Lower leg skin (tissue), 4 donors: ENCODE measurements at places on chromosomes 2 and 18.

DNA sequence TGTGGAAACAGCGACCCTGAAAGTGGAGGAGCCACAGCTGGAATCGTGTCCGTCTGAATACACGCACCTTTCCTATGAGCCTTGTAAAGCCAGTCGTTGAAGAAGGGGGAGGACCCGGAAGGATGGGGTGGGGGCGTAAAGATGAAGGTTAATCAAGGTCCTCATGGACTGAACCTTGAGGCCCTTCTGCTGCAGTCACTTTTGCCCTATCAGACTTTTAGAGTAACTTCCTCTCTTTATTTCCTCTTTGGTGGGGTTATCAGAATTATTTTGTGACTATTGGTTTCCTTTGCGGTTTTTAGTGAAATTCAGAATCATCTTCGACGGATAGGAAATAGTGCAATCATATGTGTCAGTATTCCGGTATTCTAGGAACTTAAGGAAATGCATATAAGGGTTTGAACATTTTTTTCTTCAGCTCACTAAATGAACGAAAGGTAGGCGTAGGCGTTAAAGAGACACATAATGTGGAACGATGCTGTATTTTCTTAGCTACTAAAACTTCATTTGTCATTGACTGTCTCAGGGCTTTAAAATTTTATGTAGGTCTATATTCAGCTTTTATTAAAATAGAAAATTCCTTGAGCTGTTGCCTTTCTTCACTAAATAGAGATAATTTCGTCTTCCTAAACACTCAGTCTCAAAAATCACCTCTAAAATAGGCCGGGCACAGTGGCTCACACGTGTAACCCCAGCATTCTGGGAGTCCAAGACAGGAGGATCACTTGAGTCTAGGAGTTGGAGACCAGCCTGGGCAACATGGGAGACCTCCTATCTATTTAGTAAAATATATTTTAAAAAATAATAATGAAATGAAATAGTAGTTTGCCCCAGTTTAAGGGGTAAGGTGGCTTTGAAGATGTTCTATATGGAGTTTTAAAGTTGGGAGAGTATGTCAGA lies 1.4 kb upstream of the YES1 start:
- DNase-seq, result no peak

DNA sequence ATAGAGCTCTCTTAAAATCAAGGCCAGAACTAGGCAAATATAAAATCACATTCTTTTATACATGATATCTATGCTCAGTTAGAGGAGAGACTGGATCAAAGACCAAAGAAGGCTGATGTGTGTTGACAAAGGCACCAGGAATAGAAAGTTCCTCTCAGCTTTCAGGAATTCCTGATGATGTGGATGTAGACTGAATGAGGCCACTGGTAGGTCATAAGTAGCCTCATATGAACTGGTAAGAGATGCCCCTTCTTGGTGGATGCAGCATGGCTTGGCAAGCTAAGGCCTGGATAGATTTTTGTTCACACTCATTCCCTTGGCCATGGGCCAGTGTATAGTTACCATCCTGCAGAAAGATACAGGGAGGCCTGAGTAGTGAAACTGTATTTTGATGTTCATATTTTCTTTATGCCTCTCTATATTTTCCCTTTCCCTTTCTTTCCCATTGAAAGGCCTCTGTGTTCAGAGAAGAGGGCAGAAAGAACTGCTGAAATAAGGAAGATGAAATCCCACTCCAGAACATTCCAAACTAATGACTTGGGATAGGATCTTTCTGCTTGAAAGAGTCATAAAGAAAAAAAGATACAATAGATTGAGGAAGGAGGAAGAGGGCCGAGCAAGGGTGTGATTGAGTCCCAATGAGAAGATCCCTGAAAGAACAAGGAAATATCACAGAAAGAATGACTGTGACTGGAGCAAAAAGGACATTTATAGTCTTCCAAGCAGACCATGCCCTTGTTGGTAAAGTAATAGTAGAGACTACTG lies 2182.7 kb upstream of the PIK3C3 start:
- DNase-seq, result no peak

DNA sequence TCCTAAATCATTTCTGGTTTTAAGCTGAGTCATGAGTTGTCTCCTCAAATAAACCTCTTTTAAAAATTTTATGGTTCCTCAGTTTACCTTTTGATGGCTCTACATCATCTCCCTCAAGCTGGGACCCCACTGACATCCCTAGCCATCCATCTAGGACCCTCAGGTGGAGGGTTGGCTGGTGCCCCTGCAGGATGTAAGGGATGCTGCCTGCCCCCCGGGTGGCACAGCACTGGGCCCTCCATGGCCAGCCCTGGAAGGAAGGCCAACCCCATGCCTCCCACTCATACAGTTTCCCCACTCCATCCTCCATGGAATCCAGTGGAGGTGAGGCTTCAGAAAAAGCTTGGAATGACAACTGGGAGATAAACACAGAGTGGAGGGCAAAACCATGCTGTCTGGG lies 17.2 kb upstream of the GPC1 start:
- peak; percentile 21 for DNase-seq

GRCh38 chr2:1226766-1227165 lies 186.5 kb upstream of the TPO start:
- DNase-seq, result no peak

DNA sequence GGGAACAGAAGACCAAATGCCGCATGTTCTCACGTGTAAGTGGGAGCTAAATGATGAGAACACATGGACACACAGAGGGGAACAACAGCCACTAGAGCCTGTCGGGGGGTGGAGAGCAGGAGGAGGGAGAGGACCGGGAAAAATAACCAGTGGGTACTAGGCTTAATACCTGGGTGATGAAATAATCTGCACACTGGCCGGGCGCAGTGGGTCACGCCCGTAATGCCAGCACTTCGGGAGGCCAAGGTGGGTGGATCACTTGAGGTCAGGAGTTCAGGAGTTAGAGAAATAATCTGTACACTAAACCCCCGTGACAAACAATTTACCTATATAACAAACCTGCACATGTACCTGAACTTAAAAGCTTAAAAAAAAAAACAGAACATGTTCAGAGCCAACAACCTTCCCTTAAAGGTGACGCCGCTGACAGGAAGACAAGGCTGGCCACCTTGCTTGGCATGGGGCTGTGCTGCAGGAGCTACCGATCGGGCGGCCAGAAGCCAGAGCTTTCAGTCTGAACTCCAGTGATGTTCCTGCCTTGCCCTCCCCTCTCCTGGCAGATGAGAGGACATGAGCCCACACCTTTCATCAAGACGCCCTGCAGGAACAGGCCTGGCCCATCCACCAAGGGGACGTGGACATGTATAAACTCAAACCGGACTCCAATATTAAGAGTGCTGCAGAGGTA lies 11.2 kb downstream of the SLC66A2 start:
- no peak for DNase-seq

GRCh38 chr2:100692906-100693305 lies 127.0 kb upstream of the NPAS2 start:
- no peak for DNase-seq

- DNase-seq, result no peak
Observed at GRCh38 chr18:33630476-33630875, 52.5 kb downstream of the ASXL3 start.

DNA sequence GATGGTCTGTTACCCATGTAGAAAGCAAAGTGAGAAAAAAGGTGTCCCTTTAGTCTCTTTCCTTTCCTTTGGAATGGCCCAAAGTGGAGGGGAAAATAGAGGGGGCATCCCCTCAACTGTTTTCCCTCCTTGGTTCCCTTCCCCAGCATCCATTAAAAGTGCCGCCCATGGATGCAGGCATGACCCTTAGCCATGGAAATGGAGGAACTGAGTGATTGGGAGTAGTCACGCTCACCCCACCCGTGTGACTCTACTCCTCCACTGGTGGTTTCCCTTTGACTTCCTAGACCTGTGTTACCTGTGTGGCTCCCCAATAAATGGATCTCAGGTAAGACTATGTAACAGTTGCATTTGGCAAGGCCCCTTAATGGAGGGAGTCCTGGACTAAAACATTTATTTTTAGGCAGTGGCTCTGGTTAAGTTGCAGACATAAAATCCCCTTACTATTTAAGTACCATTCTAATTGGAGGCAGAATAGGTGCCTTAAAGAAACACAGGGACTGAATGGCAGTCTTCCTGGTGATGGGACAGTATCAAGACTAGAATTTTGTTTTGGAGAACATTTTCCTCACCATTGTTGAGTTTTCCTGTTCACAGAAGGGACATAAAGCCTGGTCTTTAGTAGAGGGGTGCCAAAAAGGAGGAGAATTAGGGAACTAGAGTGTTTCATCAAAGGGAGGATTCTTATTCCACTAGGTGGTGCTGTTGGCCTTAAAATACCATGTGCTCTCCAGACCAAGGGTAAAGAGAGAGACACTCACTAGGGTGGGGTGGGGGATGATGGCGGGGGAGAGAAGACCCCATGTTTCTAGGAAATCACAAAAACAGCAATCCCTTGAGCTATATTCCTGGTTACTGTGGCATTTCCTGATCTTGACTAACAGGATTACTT lies 25.7 kb upstream of the PLA2R1 start:
- no peak for DNase-seq

GRCh38 chr2:143684551-143685320 lies 555.5 kb downstream of the ARHGAP15 start:
- DNase-seq, result no peak

DNA sequence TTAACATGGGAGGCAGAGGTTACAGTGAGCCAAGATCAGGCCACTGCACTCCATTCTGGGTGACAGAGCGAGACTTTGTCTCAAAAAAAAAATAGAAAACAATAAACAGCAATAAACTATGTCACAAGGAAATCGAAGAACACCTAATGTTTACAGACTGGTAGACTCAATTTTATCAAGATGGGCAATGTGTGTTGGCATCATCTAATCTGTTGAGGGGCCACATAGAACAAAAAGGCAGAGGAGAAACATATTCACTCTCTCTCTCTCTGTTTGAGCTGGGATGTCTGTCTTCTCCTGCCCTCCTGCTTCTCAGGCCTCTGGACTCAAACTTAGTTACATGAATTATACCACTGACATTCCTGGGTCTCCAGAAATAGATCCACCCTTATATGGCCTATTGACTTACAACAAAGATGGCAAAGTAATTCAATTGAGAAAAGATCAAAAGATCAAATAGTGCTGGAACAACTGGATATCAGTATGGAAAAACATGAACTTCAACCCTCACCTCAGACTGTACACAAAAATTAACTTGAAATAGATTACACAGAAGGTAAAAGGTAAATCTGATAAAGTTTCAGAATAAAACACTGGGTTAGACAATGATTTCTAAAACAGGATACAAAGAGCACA lies 703.8 kb upstream of the CRIM1 start:
- DNase-seq, result no peak

GRCh38 chr2:85154048-85154753 lies 21.0 kb downstream of the TCF7L1 start:
- no peak for DNase-seq

GRCh38 chr2:43133708-43134570 lies 92.5 kb downstream of the ZFP36L2 start:
- DNase-seq, result no peak

- DNase-seq, result no peak
Observed at GRCh38 chr2:64915510-64915900, 73.7 kb upstream of the SLC1A4 start.

GRCh38 chr18:47397671-47398319 lies 146.3 kb upstream of the SKOR2 start:
- DNase-seq, result peak; percentile 37

GRCh38 chr2:103327966-103328365 lies 566.1 kb downstream of the TMEM182 start:
- no peak for DNase-seq

GRCh38 chr2:155485141-155485842 lies 786.8 kb downstream of the KCNJ3 start:
- DNase-seq, result no peak

GRCh38 chr2:168584911-168585310 lies 128.8 kb downstream of the CERS6 start:
- no peak for DNase-seq

DNA sequence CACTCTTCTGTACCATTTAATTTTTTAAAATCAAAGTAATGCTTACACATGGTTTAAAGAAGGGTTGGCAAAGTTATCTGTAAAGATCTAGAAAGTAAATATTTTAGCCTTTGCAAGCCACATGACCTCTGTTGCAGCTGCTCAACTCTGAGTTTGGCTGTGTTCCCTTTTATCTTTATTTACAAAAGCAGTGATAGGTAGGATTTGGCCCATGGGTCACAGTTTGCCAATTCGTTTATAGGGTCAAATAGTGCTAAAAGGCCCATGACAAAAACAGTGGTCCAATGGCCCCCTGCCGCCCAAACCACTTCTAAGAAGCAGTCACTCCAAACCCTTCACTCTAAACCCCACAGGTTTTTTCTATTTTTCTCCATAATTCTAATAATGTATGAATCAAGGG lies 124.8 kb downstream of the PARD3B start:
- no peak for DNase-seq

- no peak for DNase-seq
Observed at GRCh38 chr2:152034257-152034801, 64.5 kb downstream of the CACNB4 start.

- no peak for DNase-seq
Observed at GRCh38 chr2:42908518-42909200, 116.3 kb upstream of the HAAO start.

GRCh38 chr18:46072959-46073358 lies 899 bp upstream of the PSTPIP2 start:
- peak; percentile 58 for DNase-seq

DNA sequence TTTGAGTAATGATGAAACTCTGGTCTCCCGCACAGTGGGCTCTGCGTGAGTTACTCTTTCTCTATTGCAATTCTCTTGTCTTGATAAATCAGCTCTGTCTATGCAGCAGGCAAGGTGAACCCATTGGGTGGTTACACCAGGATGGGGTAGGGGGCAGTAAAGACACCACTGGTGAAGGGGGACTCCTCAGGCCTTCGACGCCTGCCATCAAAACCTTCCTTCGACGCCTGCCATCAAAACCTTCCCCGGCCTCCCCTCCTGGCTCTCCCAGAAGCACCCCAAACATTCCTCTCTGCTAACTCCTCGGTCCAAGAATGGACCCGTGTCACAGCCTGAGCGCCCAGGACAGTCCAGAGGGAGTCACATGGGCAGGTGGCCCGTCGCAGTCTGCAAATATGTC lies 4.8 kb upstream of the STARD7 start:
- no peak for DNase-seq

- DNase-seq, result no peak
Observed at GRCh38 chr18:42459873-42460272, 504.8 kb downstream of the PIK3C3 start.

DNA sequence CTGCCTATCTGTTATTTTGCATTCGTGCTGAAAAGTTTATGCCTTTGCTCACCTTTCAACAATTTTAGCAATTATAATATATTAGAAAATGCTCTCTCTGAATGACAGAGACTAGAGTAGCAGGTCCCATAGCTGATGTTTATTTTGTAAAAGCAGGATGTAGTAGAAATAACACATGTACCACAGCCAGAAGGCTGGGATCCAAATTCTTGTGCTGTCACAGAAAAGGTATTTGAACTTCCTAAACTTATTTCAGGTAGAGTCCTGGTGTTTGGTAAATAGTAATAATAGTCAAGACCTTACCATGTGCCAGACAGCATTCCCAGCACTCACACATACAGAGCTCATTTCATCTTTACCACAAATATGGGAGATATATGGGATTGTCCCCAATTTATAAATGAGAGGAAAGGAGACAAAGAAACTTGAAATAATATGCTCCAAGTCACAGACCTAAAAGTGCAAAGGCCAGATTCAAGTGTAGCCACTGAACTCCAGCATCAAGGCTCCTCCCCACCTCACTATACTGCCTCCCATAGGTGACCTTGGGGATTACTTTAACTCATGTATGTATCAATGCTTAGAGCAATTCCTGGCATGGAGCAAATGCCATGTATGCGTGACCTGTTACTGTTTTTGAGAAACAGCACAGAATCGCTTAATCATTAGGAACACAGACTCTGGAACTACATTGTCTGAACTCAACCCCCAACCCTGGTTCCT lies 284.7 kb upstream of the RAB12 start:
- DNase-seq, result no peak
